Stimulated activated CD4-positive, alpha-beta T cell treated with anti-CD3 and anti-CD28 coated beads, Interleukin-12 subunit alpha, Interleukin-12 subunit beta, amount 100 ng/mL, for 48 hours (primary cell): ENCODE measurements at places on chromosomes 12 and 14.
A peak's percentile ranks its signal among the peaks of the same experiment; 100 is the strongest.

- DNase-seq = no peak
These were observed 19.5 kb downstream of the FOXN4 start for GRCh38 chr12:109289551-109289950.

- DNase-seq = peak; percentile 22
These were observed 100.8 kb downstream of the PPM1A start for GRCh38 chr14:60349663-60350365.

- no peak for DNase-seq
These were observed 88.6 kb downstream of the FBXO33 start for GRCh38 chr14:39343614-39344013.

DNA sequence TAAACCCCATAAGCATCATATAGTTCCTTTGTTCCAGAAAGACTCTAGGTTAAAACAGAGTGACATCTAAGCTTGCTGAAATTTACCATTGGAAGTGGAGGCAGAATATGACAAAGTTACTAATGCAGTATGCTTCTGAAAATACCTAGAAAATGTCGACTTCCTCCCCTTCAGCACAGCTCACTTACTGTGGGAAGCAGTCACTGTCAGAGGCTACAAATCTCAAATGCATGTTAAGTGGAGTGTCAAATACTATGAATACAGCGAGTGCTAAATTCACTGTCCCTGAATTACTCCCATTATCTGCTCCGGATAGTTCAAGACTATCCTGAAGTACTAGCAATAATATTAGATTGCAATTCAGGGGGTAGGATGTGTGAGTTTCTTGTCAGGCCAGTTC, 1454.6 kb downstream of the AACS start:
- no peak for DNase-seq

DNA sequence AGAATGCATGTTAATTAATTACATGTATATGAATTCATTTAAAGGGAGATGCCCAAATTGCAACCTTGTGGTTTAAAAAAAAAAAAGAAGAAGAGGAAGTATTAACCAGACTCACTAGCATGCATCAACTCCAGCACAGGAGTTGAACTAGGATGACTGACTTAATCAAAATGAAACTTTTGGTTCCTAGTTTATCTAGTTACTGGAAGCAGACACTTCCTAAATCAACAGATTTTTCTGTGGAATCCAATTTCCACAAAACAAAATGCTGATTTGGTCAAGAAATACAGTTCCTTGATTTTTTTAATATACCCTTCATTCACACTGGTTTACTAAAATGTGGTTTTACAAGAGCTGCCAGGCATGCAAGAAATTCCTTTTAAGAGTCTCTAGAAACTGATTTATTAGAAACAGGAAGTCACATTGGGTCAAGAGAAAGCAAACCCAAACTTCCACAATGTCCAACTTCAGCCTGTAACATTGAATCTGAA, 41.6 kb downstream of the ITPR2 start:
- no peak for DNase-seq

GRCh38 chr14:66104486-66104885, 381.7 kb upstream of the CCDC196 start:
- no peak for DNase-seq
